Stimulated activated CD4-positive, alpha-beta T cell treated with anti-CD3 and anti-CD28 coated beads, Interleukin-15, amount 100 ng/mL, for 1 hour (primary cell): ENCODE measurements at places on chromosomes 1 and 21.

- no peak for DNase-seq
Observed at GRCh38 chr1:198201956-198202784, 45.4 kb downstream of the NEK7 start.

DNA sequence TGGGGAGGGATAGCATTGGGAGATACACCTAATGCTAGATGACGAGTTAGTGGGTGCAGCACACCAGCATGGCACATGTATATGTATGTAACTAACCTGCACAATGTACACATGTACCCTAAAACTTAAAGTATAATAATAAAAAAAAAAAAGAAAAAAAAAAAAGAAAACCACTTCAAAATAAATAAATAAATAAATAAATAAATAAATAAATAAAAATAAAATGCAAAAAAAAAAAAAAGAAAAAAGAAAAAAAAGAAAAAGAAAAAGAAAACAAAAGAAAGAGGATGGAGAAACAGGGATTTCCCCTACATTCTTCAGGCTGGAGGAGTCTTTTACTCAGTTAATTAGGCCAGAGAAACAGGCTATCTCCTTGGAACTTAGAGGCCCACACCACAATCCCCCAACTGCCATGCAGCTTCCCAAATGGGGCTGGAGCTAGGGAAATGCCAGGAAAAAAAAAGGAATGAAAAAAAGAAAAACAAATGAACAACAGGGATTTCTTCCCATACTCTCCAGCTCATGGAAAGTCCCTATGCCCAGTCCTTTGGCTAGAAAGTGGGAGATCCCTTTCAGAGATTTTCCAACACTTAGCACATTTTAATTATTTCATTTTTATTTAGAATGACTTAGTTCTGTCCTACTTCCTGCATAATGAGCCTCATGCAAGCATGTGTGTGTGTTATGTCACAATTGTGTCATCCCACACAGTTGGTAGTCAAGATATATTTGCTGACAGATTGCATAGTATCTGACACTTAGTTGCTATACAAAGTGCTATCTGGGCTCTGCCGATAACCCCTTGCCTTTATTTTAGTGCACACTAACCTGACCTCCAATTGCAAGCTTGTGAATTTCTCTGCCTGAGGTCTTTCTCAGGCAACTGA, 486.4 kb downstream of the PLPP3 start:
- DNase-seq, result no peak

DNA sequence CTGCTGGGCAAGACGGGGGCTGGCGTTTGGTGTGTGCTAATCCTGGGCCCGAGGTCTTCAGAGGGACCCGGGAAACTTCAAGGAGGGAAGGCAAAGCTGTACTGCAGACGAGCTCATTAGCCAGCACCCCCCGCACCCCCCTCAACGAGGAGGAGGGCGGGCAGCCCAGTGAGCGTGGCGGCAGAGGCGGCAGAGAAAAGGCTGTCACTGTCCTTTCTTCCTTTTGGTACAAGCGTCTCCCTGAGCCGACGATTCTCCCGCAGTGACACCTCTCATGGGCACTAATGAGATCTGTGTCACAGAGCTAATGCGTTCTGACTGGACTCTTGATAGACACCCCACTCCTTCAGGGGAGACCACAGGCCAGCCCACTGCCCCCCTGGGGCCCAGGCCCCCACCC, 29.5 kb downstream of the DMAP1 start:
- no peak for DNase-seq

- no peak for DNase-seq
Observed at GRCh38 chr1:236000781-236001180, 64.1 kb downstream of the NID1 start.

GRCh38 chr1:240732390-240732789, 120.4 kb upstream of the GREM2 start:
- DNase-seq, result no peak

DNA sequence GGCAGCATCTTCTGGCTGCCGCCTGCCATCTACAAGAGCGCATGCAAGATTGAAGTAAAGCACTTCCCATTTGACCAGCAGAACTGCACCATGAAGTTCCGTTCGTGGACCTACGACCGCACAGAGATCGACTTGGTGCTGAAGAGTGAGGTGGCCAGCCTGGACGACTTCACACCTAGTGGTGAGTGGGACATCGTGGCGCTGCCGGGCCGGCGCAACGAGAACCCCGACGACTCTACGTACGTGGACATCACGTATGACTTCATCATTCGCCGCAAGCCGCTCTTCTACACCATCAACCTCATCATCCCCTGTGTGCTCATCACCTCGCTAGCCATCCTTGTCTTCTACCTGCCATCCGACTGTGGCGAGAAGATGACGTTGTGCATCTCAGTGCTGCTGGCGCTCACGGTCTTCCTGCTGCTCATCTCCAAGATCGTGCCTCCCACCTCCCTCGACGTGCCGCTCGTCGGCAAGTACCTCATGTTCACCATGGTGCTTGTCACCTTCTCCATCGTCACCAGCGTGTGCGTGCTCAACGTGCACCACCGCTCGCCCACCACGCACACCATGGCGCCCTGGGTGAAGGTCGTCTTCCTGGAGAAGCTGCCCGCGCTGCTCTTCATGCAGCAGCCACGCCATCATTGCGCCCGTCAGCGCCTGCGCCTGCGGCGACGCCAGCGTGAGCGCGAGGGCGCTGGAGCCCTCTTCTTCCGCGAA, 3.8 kb downstream of the CHRNB2 start:
- DNase-seq, result no peak

- DNase-seq, result no peak
Observed at GRCh38 chr1:177926201-177926600, 43.7 kb downstream of the SEC16B start.

DNA sequence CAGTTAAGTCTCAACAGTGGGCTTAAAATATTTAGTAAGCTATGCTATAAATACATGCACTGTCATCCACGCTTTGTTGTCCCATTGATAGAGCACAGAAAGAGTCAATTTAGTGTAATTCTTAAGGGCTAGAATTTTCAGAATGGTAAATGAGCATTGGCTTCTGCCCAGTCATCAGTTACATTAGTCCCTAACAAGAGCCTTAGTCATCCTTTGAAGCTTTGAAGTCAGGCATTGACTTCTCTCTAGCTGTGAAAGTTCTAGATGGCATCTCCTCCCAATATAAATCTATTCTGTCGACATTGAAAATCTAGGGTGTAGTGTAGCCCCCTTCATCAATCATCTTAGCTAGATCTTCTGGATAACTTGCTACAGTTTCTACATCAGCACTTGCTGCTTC, 12.0 kb upstream of the LPGAT1 start:
- no peak for DNase-seq
